ENCODE measurements at places on chromosomes 2 and 18.

GRCh38 chr2:181281206-181281832 is 175.9 kb upstream of the ITGA4 start:
- no peak for DNase-seq

DNA sequence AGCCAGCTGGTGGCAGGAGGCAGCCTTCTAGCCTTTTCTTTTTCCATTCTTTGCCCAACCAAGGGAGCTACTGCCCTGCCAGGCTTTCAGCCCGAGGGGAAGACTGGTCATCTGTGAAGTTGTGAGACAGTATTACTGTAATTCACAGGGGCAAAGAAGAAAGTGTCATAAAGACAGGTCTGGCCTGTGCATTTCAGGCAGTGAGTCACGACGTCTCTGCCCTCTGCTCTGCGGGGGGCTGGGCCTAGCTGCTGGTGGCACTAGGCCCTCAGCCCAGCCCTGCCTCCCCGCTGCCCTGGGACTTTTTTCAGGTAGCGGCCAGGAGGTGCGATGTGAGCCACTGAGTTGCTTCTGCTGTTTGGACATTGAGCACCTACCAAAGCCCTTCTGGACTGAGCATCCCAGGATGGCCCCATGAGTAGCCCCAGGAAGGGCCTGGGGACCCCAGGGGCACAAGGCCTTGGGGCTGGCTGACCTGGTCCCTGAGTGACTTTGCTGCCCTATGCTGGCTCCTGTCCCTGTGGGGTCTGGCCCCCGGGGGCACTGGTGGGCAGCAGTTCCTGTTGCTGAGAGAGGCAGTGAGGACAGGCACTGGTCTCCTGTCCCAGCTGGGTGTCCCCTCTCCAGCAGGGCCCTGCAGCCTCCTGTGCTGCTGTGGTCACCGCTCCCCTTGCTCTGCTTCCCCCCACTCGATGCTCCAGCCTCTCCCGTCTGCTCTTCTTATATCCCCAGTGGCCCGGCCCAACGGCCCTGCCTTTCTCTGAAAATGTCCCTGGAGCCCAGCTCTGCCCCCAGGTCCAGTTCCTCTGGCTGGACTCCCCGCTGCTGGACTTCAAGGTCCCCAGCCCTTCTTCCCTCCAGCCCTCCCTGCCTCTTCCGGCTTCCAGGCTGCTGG is 7.0 kb downstream of the INHBB start:
- DNase-seq, result peak; percentile 79

- no peak for DNase-seq
Observed at GRCh38 chr2:11325961-11326676, 18.3 kb downstream of the ROCK2 start.

DNA sequence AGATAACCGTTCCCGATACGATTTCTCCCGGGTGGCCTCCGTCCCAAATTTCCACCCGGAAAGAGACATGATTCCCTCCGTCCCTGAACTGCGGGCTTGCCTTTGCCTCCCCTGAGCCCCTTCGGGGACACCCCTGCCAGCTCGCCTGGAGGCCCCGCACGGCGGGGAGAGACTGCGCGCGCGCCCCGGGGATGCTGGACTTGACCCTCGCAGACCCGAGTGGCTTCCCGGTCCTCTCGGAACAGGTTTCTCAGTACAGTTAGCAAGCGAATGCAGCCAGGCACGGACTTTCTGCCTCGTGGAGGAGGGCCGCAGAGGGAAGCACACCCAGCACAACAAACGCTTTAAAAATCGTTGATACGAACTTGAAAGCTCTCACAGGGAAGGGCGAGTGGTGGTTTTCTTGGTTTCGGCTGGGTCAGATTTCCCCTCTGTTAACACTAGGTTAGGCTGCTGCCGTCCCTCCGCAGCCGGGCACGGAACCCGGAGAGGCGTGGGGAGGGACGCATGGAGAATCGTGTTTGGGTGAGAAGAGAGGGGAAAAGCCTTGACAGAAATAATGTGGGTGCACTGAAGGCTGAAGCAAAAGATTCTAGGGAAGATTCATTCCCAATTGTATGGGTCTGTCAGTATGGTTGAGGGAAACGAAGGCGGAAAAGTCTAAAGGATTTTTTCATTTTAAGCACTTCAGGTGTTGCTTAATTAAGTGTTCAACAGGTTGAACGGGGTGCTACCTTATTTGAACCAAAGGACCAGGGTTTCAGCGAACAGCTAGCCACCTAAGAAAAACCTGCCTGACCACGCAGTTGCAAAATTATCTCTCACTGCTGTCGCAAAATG is 916 bp downstream of the TNFRSF11A start:
- no peak for DNase-seq

GRCh38 chr2:61769093-61769675 is 84.7 kb downstream of the FAM161A start:
- DNase-seq, result no peak

DNA sequence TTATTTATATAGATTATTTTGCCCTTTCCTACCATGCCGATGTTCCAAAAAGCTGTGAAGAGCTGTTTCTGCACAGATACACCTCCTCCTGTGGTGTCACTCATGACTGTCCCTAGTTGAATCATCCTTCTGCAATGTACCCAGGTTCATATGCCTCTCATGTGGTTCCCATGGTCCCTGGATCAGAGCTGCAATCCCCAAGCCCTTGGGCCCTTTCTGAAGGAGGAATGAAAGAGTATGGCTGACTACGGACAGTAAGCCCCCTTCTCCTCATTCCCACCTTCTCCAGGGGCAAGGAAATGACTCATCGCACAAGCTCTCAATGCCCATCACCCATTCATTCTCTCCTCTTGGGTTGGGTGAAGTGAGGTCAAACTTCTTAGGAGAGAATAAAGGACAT is 63.9 kb upstream of the ACVR1 start:
- peak; percentile 37 for DNase-seq

Measured in renal cortical epithelial cell (primary cell).